Left lung (tissue), 14 donors: ENCODE measurements at places on chromosomes 2 and 18.
A peak's percentile ranks its signal among the peaks of the same experiment; 100 is the strongest.

DNA sequence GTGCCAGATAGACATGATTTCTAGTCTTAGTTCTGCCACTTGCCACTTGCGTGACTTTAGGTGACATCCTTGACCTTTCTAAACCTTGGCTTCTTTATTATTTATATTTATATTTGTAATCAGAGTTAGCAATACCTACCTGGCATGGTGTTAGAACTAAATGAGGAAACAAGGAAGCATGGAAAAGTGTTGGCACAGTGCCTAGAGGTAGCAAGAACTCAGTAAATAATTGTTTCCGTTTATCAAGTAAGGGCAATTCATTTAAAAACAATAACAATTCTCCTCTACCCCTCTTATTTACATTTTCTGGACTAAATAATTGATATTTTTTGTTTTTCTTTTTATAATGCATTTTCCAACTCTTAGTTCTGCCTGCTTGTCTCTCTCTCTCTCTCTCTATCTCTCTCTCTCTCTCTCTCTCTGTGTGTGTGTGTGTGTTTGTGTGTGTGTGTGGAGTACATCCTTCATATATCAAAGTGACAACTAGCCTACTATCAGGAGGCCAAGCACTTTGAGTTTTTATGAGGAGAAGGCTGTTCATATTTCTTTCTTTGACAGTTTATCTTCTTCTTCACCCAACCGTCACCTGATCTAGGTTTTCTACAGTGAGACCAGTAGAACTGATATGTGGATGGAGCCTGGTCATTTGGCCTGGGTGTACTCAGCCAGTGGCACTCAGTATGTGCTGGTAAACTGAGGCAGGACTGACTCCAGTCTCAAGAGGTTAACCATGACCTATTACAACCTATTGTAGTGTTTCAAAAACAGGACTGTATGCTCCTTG, 134.5 kb downstream of the LRRTM1 start:
- no peak for DNase-seq

DNA sequence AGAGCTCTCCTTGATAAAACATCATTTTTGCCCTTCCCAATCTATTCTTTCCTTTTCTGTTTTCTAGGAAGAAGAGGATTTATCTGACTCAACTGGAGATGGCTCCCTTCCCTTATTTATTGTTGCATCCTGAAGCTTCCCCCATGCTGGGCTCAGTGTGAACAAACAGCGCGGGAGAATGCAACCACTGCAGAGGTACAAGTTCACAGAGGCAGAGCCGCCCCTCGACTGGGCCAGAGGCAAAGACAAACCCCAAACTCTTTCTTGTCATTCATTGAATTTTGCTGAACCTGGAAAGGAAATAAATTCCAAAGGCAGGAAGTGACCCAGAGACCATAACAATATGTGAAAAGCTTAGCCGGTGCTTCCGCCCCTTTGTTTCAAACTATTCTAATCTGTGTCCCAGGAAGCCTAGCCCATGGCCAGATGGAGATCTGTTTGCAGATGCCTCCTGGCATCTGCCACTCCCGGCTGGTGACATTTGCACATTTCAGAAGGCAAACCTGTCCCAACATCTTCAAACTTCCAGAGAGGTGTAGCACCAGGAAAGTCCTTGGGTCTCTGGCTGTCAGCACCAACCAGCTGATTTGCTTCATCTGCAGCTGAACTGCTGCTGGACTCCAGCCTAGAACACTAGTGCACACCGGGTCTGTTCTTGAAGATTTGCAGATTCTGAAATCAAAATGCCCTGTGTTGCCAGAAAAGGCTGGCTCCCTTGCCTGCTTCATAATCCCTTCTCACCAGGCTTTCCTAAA, 79.4 kb upstream of the MAP4K3 start:
- DNase-seq: peak; percentile 44

GRCh38 chr2:127410871-127411652, 7.2 kb upstream of the PROC start:
- DNase-seq: no peak

DNA sequence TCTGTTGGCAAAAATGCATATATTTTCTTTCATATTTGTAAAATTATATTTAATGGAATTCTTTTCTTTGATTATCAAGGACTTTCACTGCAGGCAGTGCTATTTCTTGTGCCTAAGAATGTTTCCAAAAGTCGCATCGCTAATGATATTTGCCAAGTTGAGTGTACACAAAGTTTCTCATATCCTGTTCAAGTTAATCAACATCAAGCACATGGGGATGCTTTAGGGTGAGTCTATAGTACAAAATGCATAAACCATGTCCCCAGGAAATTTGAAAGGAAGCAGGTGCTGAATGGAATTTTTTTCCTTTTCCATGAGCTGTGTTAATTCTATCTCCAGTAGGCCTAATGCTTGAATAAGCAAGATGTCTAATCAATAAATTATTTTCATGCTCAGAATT, 129.7 kb downstream of the GALNT1 start:
- no peak for DNase-seq

DNA sequence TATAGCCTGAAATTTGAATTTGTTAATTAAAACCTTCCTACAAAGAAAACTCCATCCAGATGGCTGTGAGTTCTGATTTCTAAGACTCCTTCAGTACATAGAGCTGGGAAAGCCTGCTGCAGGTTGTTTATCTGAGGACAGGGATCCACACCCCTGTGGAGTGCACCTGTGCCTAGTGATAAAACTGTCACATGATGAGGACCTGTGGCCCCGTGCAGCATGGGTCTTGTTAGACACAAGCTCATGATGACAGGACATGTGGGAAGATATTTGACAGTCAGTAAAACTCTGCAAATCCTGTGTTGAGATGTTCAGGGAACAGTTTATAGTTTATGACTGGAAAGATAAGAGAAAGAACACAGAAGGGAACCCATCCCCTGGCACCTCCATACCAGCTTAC, 133.2 kb upstream of the TMEM18 start:
- DNase-seq: no peak

GRCh38 chr2:100754951-100755350, 65.0 kb upstream of the NPAS2 start:
- no peak for DNase-seq

DNA sequence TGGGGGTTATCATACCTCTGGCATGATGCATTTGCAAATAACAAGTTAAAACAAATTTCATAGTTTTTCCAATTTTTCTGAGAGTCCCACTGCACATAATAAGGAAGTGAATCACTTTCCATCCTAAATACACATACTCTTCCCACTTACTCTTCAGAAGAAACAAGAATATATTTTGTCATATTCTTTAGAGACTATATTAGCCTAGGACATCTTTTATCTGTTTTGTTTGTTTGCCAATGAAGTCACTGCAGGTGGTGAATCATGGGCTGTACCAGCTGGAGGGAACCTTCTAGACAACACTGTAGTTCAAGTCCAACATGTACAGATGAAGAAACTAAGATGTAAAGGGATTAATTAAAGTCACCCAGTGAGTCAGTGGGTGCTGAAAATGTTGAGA, 116.8 kb downstream of the XIRP2 start:
- no peak for DNase-seq

- no peak for DNase-seq
Measured at GRCh38 chr2:34143149-34143548, 544.0 kb upstream of the FAM98A start.

- no peak for DNase-seq
Measured at GRCh38 chr18:71370095-71370494, 1081.2 kb downstream of the SOCS6 start.

DNA sequence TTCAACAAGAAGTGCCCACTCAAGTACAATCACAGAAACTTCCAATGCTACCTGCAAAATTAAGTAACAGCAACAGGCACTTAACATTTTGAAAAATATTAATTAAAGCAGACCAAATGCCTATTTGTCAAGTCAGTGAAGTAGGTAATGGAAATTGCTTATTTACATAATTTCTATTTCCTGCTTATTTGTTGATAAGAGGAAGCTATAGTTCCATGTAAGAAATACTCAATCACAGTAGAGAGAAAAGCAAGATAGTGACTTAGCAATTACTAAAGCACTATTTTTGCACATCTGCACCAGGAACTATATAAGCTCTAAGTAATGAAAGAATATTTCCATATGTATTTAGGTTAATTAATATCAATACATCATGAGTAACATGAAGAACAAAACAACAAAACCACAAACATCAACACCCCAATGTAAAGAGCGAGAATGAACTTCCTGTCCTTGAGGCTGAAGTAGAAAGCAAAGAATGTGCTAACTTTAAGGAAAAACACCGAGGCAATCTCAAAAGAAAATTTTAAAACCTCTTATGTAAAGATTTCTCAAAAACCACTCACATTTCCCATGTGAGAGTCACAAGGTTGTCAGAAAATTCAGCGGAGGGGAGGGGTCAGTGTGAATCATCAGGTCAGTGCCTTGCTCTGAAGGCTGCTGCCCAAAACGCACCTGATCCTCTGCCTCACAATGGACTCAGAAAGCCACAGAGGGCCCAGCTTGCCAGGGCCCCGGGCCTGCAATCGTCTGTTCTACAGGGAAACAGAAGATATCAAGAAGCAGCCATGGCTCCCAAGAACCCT, 12.5 kb downstream of the NPC1 start:
- peak; percentile 73 for DNase-seq

GRCh38 chr2:101223814-101224231, 28.9 kb upstream of the CNOT11 start:
- no peak for DNase-seq

- no peak for DNase-seq
Measured at GRCh38 chr2:171201767-171202166, 41.1 kb upstream of the TLK1 start.

DNA sequence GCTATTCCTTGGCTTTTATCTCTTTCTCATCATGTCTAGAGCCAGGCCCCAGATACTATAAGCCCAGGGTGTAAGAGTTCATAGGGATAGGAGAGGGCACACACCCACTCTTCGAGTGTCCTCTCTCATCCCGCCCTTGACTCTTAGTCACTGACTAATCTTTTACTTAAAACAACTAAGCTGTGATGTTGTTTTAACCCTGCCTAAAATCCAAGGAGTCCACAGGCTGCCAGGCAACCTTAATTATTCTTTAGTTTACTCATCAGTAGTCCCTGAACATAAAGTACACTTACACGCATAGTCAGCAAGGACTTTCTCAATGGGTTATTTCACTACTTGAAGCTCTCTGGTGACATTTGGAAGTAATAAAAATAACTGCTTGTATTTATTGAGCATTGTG, 28.4 kb downstream of the GREB1L start:
- no peak for DNase-seq

- peak; percentile 9 for DNase-seq
Measured at GRCh38 chr2:235725016-235725489, 231.2 kb downstream of the AGAP1 start.

GRCh38 chr2:239853121-239853520, 172.0 kb downstream of the NDUFA10 start:
- no peak for DNase-seq

DNA sequence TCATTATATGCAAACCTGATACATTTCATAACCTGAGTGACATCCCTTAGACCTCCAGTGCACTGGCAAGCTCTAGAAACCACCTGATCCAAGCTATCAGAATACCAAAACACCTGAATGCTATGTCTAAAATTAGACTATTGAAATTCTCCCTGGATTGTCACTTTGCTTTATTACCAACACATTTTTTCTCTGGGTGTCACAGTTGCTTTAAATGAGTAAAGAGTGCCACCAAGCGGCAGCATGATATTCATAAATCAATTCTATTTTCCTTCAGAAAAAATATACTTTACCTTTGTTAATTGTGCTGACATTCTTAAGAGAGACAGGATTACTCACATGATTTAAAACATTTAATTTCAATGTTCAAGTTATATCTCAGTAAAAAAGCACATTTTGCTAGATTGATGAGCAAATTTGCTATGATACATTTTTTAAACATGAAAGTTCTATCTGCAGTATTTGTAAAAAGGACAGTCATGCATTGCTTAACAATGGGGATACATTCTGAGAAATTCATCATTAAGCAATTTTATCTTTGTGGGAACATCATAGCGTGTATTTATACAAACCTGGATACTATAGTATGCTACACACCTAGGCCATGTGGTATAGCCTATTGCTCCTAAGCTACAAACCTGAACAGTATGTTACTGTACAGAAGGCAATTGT, 338.4 kb upstream of the SLC39A10 start:
- peak; percentile 56 for DNase-seq

- DNase-seq: no peak
Measured at GRCh38 chr2:41399437-41400087, 648.3 kb upstream of the PKDCC start.

DNA sequence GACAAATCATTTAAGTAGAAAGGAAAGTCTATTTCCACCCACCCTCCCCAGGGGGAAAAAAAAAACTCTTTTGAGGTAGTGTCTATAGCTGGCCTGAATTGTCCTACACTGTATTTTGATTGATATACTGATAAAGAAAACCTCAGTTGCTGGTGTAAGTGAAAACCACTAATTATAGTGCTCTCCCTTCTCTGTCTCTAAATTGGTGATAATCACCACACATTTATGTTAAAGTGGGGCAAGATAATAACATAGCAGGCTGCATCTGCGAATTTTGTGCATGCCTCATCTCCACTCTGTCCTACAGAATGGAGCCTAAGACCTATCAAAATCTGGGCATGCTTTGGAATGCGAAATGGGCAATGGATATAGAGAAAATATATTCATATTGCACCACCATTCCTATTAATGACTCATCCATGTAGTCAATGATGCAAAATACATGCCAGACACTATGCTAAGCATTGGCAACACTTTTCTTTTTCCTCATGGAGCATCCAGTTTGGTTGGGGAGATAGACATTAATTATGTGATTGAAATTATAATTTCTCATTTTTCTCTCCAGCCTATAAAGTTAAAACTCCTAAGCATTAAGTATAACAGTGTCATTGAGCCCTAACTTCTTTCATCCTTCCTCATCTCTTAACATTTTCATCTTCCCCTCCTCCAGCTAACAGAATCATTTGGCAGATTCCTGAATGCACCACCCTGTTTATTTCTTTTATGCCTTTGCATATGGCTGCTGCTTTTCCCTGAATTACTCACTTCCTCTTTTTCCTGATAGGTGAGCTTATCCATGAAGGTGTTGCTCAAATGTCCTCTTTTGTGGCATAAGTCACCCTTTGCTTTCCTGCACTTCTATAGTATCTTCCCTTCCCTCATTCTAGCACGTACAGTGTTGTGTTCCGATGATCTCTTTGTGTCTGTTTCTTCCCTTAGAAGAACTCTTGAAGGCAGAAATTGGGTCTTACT, 58.2 kb downstream of the SLC9A2 start:
- DNase-seq: no peak

GRCh38 chr2:867296-867695, 83.4 kb upstream of the SNTG2 start:
- DNase-seq: no peak

GRCh38 chr2:85684806-85685205, 9.4 kb upstream of the GNLY start:
- no peak for DNase-seq

- peak; percentile 32 for DNase-seq
Measured at GRCh38 chr2:65227020-65227455, 593 bp upstream of the ACTR2 start.

- DNase-seq: no peak
Measured at GRCh38 chr18:63187791-63188460, 131.6 kb downstream of the BCL2 start.

- DNase-seq: no peak
Measured at GRCh38 chr18:14974576-14974975, 226.6 kb downstream of the ANKRD30B start.
